ENCODE measurements at places on chromosomes 12 and 14. TPM values are rescaled to one million over a fixed set of nuclear protein-coding genes. Genes with fewer than 3 reads are reported as not detected.

The SMCO2 gene
- 0.33 TPM for polyA plus RNA-seq

The SOAT2 gene
- 0.10 TPM for polyA plus RNA-seq

The FAM234B gene
- 3.6 TPM for polyA plus RNA-seq

The RTRAF gene
- polyA plus RNA-seq, result 84.1 TPM

The CSRP2 gene
- polyA plus RNA-seq, result 15.7 TPM

DNA sequence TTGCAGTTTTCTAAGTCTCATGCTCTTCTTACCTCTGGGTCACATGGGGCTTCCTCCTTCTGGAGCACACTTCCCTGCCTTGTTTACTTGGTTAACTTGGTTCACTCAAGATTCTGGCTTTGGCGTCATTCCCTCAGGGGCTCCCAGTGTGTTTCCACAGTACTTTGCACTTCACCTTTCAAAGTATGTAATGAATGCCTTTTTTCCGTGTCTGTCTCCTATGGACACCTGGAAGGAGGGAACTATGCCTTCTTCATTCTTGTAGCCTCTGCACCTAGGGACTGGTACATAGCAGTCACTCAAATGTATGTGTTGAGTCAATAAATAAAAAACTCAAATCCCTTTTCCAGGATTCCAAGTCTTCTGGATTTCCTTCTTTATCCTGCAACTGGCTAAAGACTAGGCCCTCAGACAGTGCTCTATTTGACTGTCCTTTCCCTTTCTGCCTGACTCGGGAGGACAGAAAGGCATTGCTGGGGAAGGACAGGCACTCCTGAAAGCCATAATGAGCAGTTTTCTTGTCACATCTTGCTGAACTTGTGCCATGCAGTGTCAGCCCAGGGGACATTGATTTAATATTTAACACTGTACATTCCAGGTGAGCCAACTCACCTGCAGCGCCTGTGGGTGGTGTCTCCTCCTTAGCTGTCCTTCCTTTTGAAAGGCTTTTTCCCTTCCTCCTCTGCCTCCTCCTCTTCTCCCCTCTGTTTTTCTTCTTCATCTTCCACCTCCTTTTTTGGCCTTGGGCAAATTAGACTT lies 12.8 kb downstream of the MYRFL start:
- DNase-seq, result no peak
